H9 (cell line): ENCODE measurements at places on chromosomes 16 and 17. TPM values are rescaled to one million over a fixed set of nuclear protein-coding genes. Genes with fewer than 3 reads are reported as not detected.

Gene CLEC18B
- total RNA-seq: 0.31 and 0.37 TPM in 2 replicates

DNA sequence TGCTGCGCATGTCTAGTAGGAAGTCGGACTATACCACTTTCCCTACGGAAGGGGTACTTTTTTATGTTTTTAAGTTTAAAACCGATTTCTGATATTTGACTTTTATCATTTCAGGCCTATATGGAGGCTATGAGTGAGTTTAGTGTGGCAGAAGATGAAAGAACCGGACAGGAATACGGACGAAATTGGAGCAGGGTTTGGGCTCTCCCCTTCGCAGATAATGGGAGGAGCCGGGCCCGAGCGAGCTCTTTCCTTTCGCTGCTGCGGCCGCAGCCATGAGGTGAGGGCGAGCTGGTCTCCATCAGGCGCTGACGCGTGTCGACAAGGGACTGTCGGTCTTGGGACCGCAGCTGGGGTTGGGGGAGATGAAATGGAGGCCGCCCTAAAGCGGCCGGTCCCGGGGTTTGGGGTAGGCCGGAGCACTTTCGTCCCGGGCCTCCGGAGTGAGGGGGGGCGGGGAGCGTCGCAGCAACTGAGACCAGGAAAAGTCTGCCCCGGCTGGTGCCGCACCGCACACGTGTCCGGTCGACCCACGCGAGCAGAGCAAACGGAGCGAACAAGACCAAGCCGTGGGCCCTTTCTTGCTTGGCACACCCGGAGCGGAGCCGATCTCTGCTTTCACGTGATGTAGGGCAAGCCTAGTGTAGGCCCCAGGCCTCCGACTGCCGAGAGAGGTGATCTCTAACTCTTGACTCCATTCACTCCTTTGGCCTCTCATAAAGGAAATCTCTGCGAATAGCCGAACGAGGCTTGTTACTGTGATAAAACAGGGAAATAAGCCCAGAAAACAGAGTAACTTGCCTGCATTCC lies at the start of gene RPL19:
Gene RPL19 (plus strand): TSS at position 214 of the 810 bp plus-strand sequence. CDS start 62 bp downstream, at position 276.
- DNase-seq: peak; percentile 79

DNA sequence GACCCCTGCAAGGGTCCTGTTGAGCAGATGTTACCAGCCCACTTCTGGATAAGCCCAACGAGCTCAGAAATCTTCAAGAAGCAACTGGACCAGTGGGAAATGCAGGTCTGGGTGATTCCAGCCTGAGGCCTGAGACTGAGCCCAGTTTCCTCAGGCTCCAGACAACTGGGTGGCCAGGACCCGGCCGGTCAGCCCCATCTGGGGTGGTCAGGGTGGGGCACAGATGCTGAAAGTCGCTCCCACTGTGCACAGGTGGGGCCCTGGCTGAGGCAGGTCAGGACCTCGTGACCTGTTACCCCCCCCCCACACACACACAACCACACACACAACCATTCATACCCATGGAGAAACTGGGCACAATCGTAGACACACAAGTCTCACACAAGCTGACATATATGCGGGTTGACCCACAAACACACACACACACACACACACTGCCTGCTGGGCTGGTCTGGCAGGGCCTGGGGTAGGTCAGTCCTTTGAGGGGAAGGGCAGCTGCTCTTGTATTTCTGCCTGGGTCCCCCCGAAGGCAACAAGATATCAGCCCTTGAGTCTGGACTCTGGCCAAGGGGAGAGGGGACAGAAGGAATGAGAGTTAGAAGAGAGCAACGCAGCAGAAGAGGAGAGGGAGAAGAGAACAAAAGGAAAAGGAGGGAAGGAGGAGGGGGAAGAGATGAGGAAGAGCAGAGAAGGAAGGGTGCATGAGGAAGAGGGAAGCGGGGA lies 99.0 kb upstream of the CDH5 start:
- DNase-seq: peak; percentile 20

DNA sequence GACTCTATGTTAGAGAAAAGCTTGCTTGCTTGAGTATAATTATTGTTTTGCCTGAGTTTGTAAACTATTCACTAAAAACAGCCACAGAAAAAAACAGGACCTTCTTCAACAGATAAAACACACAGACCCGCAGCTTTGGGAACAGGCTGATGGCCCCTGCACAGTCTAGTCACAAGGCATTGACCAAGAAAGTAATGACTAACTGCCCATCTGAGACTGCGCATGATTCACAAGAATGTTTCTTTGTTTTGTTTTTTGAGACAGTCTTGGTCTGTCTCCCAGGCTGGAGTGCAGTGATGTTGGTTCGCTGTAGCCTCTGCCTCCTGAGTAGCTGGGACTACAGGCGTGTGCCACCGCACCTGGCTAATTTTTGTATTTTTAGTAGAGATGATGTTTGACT lies 2.8 kb upstream of the ZKSCAN2 start:
- DNase-seq: no peak

Gene TBC1D28
- total RNA-seq: 0.24 and 0.61 TPM in 2 replicates

Gene TMEM238L
- not detected in 2 replicates for total RNA-seq

DNA sequence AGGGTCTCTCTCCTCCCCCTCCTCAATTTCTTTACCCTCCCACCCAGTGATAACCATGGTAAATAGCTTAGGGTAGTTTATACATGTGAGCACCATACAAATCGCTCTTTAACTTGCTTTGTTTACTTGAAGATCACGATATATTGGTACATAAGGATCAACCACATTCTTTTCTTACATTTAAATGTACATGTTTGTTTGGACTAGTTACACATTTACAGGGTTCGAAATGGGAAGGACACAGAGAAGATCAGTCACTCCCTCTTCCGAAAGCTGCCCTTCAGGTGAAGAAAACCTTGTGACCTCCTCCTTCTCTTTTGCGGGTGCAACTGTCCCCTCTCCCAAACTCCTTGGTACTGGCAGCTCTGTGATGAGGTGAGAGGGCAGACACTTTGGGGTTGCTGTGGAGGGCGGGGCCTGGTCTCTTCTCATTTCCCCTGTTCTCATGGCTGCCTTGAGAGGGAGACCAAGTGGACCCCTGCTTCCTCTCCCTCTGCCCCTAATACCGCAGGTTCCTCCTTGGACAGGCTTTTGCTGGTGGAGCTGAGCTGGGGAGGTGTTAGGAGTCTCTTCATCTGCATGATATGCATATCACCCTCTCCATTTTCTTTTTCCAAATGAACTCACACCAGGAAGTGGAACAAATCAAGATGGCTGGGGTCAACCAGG lies 4.7 kb upstream of the PIK3R6 start:
- no peak for DNase-seq

DNA sequence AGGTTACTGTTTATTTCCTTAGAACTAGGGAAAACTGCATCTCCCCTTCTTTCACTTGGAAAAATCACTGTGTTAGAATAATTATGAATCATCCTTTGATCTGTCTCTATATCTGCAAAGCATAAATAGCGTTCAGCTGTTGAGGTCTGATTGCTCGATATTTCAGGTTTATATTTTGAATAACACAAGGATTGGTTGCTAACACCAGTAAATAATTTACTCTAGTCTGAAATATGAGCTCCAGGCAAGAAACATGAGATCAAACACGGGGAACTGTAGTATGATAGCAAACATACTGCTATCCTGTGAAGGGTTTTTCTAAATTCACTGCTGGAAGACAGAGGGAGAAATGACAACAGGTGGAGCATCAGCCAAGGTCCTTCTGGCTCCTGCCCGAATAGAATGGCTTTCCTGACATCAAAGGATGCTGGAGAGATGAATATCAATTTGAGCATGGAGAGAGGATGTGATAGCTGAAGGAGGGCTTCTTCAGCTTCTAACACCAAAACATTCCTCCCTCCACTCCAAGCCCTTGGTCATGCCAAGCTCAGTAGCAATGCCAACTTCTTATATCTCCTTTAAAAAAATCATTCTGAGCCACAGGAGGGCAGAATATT lies 450.3 kb downstream of the SHISA9 start:
- DNase-seq: peak; percentile 34

Gene TBX6
- total RNA-seq: 1.6 and 1.9 TPM in 2 replicates

DNA sequence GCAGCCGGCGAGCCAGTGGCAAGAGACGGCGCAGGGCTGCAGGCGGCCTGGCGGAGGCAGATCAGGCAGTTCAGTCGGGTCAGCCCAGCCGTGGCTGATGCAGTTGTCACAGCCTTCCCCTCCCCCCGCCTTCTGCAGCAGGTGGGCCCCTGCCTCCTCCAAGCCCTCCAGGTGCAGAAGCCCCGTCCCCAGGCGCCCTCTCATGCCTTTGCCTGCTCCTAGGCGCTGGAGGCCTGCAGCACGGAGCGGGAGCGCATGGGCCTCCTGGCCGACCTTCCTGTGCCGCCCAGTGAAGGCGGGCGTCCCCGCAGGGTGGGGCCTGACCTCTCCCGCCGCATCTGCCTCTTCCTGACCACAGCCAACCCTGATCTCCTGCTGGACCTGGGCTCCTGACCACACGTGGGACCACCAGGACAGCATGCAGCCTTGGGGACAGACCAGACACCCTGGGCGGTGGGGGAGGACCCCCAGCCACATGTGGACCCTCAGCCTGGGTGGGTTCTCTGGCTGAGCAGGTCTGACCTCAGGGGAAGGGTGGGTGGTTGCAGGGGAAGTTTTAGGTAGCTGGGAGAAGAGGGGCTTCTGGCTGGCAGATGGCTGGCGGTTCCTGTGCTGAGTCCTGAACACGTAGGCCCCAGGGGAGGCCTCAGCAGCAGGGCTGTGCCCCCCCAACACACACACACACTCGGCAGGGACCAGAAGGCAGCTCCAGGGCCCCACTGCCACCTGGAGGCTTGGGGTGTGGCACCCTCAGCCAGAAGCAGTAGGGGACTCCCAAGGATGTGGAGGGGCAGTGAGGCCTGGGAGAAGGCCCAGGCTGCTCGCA lies 3.1 kb upstream of the MRPS34 start:
- DNase-seq: no peak

Gene STH
- total RNA-seq: not detected in 2 replicates

Gene PDIA2
- 1.1 and 1.4 TPM in 2 replicates for total RNA-seq

- no peak for DNase-seq
Observed at GRCh38 chr16:59634951-59635350, 900.8 kb upstream of the GOT2 start.

DNA sequence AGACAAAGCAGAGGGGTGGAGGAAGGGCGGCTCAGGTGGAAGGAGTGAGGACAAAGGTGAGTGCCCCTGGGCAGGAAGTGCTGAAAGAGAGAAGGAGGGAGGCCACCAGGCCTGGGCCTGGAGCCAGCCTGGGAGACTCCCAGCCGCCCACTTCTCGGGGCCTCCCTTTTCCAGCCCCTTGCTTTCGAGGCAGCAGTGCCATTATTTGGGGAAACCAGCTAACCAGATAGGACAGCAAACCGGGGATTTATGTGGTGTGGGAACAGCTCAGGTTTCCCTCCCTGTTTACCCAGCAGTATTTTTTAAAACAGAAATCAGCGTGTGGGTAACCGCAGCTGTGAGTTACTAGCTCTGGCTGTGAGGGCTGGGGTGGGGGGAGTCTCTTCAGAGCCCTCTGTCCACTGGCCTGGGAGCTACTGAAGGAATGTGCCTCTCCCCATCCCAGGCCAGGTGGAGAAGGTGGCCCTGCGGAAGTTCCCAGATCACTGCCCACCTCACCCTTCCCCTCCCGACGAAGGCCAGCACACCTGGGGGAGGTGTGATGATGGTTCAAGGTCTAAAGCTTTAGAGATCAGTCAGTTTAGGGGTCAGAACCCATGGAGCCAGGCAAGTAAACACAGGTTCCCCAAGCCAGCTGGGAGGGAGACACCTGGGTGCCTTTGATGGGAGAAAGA lies 8.4 kb upstream of the MEOX1 start:
- peak; percentile 67 for DNase-seq

DNA sequence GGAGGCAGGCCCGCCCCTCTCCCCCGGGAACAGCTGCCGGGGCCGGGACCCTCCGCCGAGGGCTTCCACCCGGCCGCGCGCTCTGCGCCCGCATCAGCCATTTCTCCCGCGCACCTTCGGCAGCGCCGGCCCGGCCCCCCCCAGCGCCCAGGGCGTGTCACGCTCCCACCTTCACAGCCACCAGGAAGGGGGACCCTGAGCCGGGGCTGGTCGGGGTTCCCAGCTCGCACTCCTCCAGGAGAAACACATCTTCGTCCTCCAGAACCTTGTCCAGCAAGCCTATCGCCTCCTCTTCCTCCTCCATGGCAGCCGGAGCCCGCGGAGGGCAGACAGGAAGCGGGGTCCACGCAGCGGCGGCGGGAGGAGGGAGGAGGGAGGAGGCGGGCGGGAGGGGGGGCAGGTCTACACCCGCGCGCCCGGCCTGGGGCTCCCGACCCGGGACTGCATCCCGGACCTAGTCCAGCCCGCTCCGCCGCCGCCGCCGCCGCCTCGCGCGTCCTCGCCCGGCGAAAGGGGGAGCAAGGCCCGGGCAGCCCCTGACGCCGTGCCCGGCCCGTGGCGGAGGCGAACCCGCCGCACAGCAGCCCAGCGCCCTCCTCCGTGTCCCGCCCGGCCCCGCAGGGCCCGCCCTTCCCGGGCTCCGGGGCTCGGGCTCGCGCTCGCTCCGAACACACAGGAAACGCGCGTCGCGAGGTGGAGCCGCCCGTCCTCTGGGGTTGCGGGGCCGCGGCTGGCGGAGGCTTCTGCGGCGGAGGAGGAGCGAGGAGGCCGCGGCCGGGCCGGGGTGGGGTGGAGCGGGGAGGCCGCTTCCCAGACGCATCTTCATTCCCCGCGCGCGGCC lies 70.8 kb downstream of the ABR start:
- DNase-seq: no peak

Gene CRAMP1
- total RNA-seq: 39.2 and 46.2 TPM in 2 replicates

Gene HSF5
- total RNA-seq: not detected in 2 replicates

- DNase-seq: no peak
Observed at GRCh38 chr16:88289561-88289960, 93.2 kb upstream of the ZNF469 start.

DNA sequence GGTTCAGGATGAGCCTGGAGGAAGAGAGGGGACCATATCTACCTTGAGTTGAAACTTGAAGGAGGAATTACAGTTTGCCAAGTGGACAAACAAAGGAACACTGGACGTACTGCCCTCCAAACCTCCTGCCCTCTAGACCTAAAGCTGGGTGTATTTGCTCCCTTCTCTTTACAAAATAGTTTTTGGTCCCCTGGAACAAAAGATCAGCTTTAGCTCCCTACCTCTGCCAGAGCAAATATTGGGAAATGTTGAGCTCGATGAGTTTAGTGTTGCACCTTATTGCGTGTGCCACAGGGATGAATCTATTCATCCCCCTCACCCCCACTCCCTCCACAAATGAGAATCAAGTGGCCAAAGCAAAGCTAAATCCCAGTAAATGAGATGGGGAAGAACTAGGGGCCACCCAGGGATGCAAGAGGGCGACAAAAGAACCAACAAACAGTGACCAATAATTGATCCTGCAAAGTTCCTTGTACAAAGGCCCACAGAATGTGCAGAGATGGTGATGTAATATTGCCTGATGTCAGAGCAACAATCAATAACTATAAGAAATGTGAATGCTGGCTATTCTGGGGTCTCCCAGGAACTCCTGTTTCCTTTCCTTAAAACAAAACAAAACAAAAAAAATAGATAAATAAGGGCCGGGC lies 17.2 kb upstream of the TAT start:
- DNase-seq: no peak

Gene GLP2R
- not detected in 2 replicates for total RNA-seq
